ENCODE measurements at places on chromosomes 6 and 20. TPM values are rescaled to one million over a fixed set of nuclear protein-coding genes. Genes with fewer than 3 reads are reported as not detected.

OPN5 gene
- total RNA-seq, result not detected

LAMP5 gene
- total RNA-seq, result not detected

COMMD7 gene
- total RNA-seq, result 56.1 TPM

BPI gene
- not detected for total RNA-seq

PPIL6 gene
- 3.6 TPM for total RNA-seq

MPIG6B gene
- not detected for total RNA-seq

RUNX2 gene
- 1.2 TPM for total RNA-seq

POM121L2 gene
- total RNA-seq, result not detected

ARHGAP40 gene
- not detected for total RNA-seq

HLA-E gene
- 67.3 TPM for total RNA-seq

RBM24 gene
- 7.9 TPM for total RNA-seq

ARG1 gene
- not detected for total RNA-seq

SMOC2 gene
- not detected for total RNA-seq

SLC32A1 gene
- total RNA-seq, result not detected

SPATS1 gene
- not detected for total RNA-seq

SYNDIG1 gene
- total RNA-seq, result 1.9 TPM

EYA2 gene
- total RNA-seq, result 2.5 TPM

RIPOR3 gene
- total RNA-seq, result not detected

FOXC1 gene
- total RNA-seq, result 7.6 TPM

SLC22A1 gene
- 2.4 TPM for total RNA-seq

PDYN gene
- total RNA-seq, result not detected

OR2J2 gene
- not detected for total RNA-seq

CFB gene
- total RNA-seq, result 1.9 TPM

RHAG gene
- total RNA-seq, result not detected

RAB44 gene
- 0.06 TPM for total RNA-seq

RIMS4 gene
- 1.8 TPM for total RNA-seq

FRK gene
- 1.3 TPM for total RNA-seq

HLA-DQA1 gene
- not detected for total RNA-seq

AFG1L gene
- 2.4 TPM for total RNA-seq

CLVS2 gene
- total RNA-seq, result 0.25 TPM

RPS21 gene
- 2,993 TPM for total RNA-seq

ENPP1 gene
- total RNA-seq, result 1.3 TPM

MAS1 gene
- total RNA-seq, result not detected

SLA2 gene
- total RNA-seq, result 0.12 TPM

FIG4 gene
- total RNA-seq, result 4.0 TPM

MARCKS gene
- 19.7 TPM for total RNA-seq

VSTM2L gene
- total RNA-seq, result 16.6 TPM

COL12A1 gene
- 5.7 TPM for total RNA-seq

CCDC170 gene
- 0.12 TPM for total RNA-seq

ECT2L gene
- not detected for total RNA-seq

RNGTT gene
- total RNA-seq, result 8.1 TPM

ADGB gene
- total RNA-seq, result not detected

NOX3 gene
- total RNA-seq, result not detected

MYB gene
- 0.58 TPM for total RNA-seq

SLC35D3 gene
- total RNA-seq, result 0.14 TPM

GPR6 gene
- not detected for total RNA-seq

TRIM26 gene
- 25.4 TPM for total RNA-seq

ZC2HC1B gene
- not detected for total RNA-seq

MUC22 gene
- not detected for total RNA-seq

MMP24 gene
- 22.6 TPM for total RNA-seq

DPPA5 gene
- total RNA-seq, result not detected

CHRNA4 gene
- total RNA-seq, result 0.38 TPM

MUCL3 gene
- 0.20 TPM for total RNA-seq

THBS2 gene
- not detected for total RNA-seq

Measured in A549 treated with Mapracorat at 1 μM for 4 hours (cell line).